IPS DF 6.9 (cell line): ENCODE measurements at places on chromosomes 13 and 19.

GRCh38 chr19:50281491-50281890 is 47.7 kb downstream of the KCNC3 start:
- no peaks in the 10 kb centered on the region for H3K27me3 ChIP-seq
- H3K36me3 ChIP-seq, result 0 out of 2 replicates have a peak, but pooled peaks cover 3% of the 10 kb centered on the region
- no peaks in the 10 kb centered on the region for H3K4me1 ChIP-seq

DNA sequence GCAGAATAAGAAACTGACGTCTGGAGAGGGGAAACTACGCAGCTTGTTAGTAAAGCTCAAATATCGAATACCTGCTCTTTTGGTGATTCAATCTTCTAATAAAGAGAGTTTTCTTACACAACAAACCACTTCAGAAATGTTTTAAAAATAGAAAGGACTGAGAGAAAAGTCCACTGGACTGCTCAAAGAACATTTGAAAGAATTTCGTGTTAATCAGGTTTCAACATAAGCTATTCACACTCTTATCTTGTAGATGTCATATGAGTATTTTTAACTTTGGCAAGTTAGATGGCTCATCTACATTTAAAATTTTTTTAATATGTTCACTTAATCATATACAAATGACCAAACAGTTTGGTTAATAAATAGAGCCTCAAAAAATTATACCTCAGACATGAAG is 95.6 kb upstream of the FAM216B start:
- H3K27ac ChIP-seq, result no peak overlapping the region
- no peak overlapping the region for H3K4me3 ChIP-seq
- H3K4me1 ChIP-seq, result no peaks in the 10 kb centered on the region
- no peaks in the 10 kb centered on the region for H3K36me3 ChIP-seq

DNA sequence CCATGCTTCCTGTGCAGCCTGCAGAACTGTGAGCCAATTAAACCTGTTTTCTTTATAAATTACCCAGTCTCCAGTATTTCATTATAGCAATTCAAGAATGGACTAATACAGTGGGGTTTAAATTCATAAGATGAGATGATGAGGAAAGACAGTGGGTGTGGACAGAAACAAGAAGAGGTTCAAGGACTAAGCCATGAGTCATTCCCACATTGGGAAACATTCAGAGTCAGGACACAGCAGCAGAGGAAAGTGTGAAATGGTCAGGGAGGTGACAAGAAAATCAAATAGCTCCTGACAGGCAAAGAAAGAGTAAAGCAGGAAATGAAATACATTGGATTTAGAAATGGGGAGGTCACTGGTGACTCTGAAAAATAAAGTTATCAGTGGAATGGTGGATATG is 9.1 kb downstream of the ZNF841 start:
- H3K4me1 ChIP-seq, result no peaks in the 10 kb centered on the region
- peaks cover 2% of the 10 kb centered on the region; the same call in 1 of the 2 replicates for H3K36me3 ChIP-seq
- H3K4me3 ChIP-seq, result no peak overlapping the region
- no peaks in the 10 kb centered on the region for H3K27me3 ChIP-seq
- DNase-seq, result no peak

DNA sequence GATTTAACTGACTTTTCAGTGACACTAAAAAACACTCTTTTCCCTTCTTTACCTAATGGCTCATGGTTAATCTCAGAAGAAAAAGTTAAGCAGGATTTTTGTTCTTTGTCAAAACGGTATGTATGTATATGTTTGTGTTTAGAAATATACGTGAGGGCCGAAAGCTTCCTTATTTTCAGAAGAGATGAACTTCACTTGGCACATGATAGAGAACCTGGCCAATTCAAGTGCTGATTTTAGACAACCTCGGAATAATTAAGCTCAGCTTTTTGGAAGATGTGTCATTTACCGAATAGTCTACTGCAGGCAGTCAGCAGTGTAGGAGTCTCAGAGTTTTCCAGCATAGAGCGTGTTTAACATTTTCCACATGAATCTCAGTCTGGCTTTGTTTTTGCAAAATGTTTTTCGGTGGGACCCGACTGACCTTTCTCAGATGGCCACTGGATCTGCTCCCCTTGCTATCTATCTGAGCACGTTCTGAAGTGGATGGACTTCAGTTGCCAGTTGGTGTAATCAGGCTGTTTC is 4.6 kb downstream of the RNASEH2B start:
- no peak overlapping the region for H3K27ac ChIP-seq
- DNase-seq, result no peak
- H3K4me1 ChIP-seq, result peaks cover 5% of the 10 kb centered on the region; the same call in 1 of the 2 replicates
- H3K4me3 ChIP-seq, result no peak overlapping the region
- H3K36me3 ChIP-seq, result no peaks in the 10 kb centered on the region
- no peaks in the 10 kb centered on the region for H3K27me3 ChIP-seq

- DNase-seq, result no peak
- no peaks in the 10 kb centered on the region; the same call in 1 of the 2 replicates for H3K4me1 ChIP-seq
- no peak overlapping the region for H3K4me3 ChIP-seq
- H3K27ac ChIP-seq, result no peak overlapping the region
- H3K36me3 ChIP-seq, result no peaks in the 10 kb centered on the region
These were observed 237.1 kb upstream of the ARGLU1 start for GRCh38 chr13:106804991-106805390.

DNA sequence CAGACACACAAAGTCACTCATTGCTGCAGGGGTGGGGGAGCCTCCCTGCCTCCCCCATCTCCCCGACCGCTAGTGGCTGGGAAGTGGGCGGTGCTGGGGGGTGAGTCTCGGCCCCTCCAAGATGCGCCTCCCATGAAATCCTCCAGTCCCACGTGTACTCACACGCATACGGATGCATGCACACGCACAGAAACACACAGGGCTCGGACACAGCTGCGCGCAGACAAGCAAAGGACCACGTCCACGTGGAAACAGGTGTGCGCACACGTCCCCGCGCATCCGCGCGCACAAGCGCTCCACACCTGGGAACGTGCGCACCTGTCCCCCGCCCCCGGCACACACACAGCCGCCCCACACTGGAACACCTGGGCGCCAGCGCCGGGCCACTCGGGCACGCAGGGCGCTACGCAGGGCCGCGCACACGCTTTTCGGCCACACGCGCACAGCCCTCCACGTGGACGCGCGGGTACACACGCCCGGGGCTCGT is 687 bp downstream of the MATK start:
- no peak for DNase-seq
- H3K4me1 ChIP-seq, result peaks cover 7% of the 10 kb centered on the region
- peak overlapping the region; percentile 86 for H3K4me3 ChIP-seq
- H3K27ac ChIP-seq, result no peak overlapping the region
- H3K36me3 ChIP-seq, result peaks cover 2% of the 10 kb centered on the region
- H3K27me3 ChIP-seq, result peaks cover 3% of the 10 kb centered on the region; the same call in 1 of the 2 replicates

- no peaks in the 10 kb centered on the region for H3K4me1 ChIP-seq
- no peaks in the 10 kb centered on the region; the same call in 1 of the 2 replicates for H3K36me3 ChIP-seq
- H3K27ac ChIP-seq, result no peak overlapping the region
- no peak overlapping the region for H3K4me3 ChIP-seq
These were observed 124.1 kb downstream of the PCCA start for GRCh38 chr13:100212904-100213553.

DNA sequence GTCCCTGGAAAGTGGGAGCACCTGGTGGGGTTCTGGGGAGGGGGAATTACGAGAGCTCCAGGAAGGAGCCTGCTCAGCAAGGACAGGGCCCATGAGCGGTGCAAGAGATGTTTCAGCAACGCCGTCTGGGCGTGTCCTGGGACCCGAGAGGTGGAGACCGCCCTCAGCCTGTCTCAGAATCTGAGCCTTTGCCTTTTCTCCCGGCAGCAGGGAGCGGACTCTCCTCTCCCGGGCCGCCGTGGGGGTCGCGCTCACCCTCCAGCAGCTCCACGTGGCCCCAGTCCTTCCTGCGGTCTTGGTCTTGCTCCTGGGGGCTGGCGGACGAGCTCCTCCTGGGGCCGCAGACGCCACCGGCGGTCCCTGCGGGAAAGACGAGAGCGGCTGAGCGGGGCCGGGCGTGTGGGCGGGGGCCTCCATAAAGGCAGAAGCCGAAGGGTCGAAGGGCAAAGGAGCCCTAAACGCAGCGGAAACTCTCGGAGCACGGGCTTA is 714 bp downstream of the POLRMT start:
- no peaks in the 10 kb centered on the region for H3K27me3 ChIP-seq
- peak overlapping the region; percentile 61; the same call in 1 of the 2 replicates for H3K4me3 ChIP-seq
- H3K36me3 ChIP-seq, result peaks cover 6% of the 10 kb centered on the region; the same call in 1 of the 2 replicates
- H3K4me1 ChIP-seq, result peaks cover 1% of the 10 kb centered on the region; the same call in 1 of the 2 replicates

- no peak overlapping the region for H3K27ac ChIP-seq
- H3K36me3 ChIP-seq, result no peaks in the 10 kb centered on the region
- H3K4me1 ChIP-seq, result no peaks in the 10 kb centered on the region
- DNase-seq, result no peak
- H3K27me3 ChIP-seq, result no peaks in the 10 kb centered on the region
These were observed 73.8 kb downstream of the CCDC70 start for GRCh38 chr13:51935326-51936171.

GRCh38 chr13:98216135-98216565 is 39.1 kb upstream of the RNF113B start:
- no peak overlapping the region for H3K4me3 ChIP-seq
- H3K4me1 ChIP-seq, result no peaks in the 10 kb centered on the region; the same call in 1 of the 2 replicates
- no peak for DNase-seq
- no peak overlapping the region for H3K27ac ChIP-seq

DNA sequence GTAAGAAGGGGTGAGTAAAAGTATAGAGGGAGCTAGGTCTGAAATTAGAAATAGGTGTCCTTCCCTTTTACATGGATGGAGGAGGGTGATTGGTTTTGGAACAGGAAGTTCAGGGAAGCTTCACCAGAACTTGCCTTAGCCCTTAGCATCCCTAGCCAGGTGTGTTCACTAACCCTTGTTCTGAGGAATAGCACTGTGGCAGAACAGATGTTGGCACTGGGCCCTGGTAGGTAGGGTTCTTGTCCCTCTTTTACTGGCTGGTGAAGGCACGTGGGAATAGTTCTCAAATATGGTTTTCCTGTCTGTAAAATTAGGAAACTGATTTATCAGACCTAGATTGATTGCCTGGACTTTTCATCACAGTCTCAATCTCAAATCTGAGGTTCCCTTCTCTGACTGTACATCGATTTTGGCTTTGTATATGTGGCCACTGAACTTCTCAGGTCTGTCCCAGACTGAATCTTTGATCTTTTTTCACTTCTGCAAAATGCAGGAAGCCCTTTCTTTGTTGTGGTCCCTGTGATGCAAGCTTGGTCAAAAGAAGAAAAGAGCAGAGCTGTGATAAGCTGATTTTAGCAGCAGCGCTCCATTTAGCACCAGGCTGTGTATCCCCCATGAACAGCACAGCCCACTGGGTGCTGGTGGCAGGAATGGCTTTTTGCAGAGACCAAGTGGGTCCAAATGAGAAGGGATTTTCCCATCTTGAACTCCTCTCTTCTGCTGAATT is 86.2 kb upstream of the HTR2A start:
- H3K4me3 ChIP-seq, result no peak overlapping the region
- no peaks in the 10 kb centered on the region for H3K27me3 ChIP-seq
- no peak for DNase-seq
- no peak overlapping the region for H3K27ac ChIP-seq
- no peaks in the 10 kb centered on the region for H3K4me1 ChIP-seq

DNA sequence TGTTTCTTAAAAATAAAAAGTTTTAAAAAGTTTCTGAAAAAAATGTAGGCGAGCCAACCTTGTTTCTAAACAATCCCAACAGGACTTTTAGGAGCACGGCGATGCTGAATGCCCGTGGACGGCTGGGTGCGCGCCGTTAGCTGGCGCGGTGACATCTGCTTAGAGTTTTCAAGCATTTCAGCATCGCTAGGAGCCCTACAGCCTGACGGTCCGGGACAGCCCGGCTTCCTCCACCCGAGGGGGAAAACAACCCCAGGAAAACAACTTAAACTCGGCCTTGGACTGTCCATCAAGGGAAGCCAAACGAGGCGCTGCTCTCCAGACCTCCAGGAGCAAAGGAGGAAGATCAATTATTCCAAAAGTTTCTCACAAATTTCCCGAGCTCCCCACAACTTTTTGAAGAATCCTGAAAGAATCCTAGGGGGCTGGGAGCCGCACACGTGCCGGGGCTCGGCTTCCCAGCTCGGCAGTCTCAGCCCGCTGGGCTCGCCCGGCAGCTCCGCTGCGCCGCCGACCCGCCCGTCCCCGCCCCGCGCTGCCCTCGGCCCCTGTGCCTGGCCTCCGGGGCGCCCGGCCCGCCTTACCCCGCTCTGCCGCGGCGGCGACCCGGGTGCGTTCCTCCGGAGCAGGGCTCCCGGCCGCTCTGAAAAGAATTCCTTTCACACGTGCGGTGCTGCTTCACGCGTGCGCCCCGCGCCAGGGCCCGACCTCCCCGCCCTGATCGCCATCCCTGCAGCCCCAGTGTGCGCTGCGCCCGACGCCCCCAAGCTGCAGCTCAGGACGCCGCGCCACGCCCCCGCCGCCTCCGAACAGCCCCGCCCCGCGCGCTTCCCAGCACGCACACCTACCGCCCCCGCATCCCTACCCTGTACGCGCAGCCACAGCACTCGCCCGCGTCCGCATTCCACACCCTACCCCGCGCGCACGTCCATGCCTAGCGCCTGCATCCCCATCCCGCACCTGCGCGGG is at the start of gene GJA3:
Gene GJA3 (minus strand): TSS at position 747 of the 969 bp plus-strand sequence. CDS start 17,764 bp downstream, outside the sequence.
- H3K4me1 ChIP-seq, result no peaks in the 10 kb centered on the region; the same call in 1 of the 2 replicates
- H3K27ac ChIP-seq, result no peak within 1 kb of the TSS
- peaks cover 24% of the 10 kb centered on the region for H3K27me3 ChIP-seq
- DNase-seq, result no peak
- peak within 1 kb of the TSS; percentile 66; the same call in 1 of the 2 replicates for H3K4me3 ChIP-seq

GRCh38 chr19:14694641-14695266 is 4.9 kb downstream of the ZNF333 start:
- H3K27me3 ChIP-seq, result no peaks in the 10 kb centered on the region
- peaks cover 7% of the 10 kb centered on the region; the same call in 1 of the 2 replicates for H3K36me3 ChIP-seq
- no peak overlapping the region for H3K4me3 ChIP-seq
- no peak for DNase-seq

DNA sequence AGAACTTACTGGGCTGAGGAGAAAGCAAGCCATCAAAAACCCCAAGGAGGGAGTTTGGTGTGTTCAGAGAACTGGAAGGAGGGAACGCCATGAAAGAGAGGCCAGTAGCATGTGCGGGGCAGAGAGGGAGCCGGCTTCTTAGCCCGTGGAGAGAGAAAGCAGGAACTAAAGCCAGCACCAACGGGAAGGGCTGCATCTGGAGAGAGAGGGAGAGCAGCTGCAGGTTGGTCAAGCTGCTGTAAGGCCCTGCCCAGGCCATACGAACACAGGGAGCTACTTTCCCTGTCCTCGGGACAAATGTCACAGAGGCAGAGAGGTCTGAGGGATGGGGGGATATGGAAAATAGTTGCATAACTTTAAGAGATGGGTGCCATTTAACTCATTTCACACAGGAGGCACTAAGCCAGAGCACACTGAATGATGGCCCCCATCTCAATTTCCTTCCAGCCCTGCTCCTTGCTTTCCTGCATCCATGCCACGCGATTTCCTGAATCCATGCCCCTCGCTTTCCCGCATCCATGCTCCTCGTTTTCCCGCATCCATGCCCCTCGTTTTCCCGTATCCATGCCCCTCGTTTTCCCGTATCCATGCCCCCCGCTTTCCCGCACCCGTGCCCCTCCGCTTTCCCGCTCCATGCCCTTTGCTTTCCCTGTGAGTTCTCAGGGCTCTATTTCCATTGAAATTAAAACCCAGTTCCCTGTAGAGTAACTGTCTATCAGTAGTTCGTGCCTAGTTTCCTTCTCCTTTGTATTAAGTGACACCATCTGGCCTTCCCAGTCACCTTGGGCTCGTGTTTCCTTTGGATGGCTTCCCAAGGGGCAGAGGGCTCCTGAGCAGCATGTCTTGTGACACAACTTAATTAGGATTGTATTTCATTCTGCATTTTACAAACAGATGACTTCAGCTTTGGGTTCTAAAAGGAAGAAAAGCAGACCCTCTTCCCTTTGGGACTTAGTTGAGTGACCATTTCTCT is 31.5 kb upstream of the TPT1 start:
- peaks cover 2% of the 10 kb centered on the region for H3K4me1 ChIP-seq
- DNase-seq, result no peak
- no peaks in the 10 kb centered on the region for H3K27me3 ChIP-seq
- H3K27ac ChIP-seq, result no peak overlapping the region

- H3K4me1 ChIP-seq, result no peaks in the 10 kb centered on the region
- peak; percentile 9 for DNase-seq
- H3K27me3 ChIP-seq, result no peaks in the 10 kb centered on the region
These were observed 330.3 kb upstream of the MIR17HG start for GRCh38 chr13:91017031-91017668.
